ENCODE measurements at places on chromosomes 13 and 19. TPM values are rescaled to one million over a fixed set of nuclear protein-coding genes. Genes with fewer than 3 reads are reported as not detected.

MEIS3 gene
- total RNA-seq = 10.2 TPM

GRCh38 chr19:55304980-55305379 lies 20.2 kb downstream of the TMEM150B start:
- peaks cover 8% of the 10 kb centered on the region for H3K4me1 ChIP-seq
- no peak overlapping the region for H3K27ac ChIP-seq
- peaks cover 14% of the 10 kb centered on the region for H3K36me3 ChIP-seq
- H3K4me3 ChIP-seq = no peak overlapping the region
- DNase-seq = no peak

MCOLN1 gene
- total RNA-seq = 65.3 TPM

DNA sequence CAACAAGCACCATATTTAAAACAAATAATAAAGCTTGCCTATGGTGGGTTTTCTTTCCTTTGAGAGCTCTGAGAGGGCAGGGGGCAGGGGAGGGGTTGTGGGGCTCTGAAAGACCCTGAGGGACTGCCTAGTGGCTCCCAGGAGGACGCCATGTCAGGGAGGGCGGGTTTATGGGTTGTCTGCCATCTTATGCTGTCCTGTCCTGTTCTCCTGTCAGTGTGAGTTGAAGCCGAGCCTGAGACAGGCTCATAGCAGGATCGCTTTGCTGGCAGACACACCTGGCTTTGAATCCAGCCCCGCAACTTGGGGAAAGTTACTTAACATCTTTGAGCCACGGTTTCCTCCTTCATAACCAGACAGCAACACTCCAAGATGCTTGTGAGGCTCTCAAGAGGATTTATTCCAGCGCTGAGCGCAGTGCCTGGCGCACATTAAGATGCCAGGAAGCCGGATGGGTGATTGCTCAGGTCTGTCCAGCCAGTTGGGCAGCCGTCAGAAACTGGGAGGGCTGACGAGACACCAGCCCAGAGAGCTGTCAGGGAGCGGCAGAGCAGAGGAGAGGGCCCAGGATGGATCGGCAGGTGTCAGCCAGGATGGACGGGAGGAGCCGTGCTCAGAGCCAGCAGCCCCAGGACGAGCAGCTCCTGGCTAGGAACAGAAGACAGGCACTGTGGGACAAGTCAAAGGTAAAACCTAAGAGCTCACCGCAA lies 36.8 kb upstream of the C1QTNF9 start:
- no peaks in the 10 kb centered on the region for H3K27me3 ChIP-seq
- H3K27ac ChIP-seq = peak overlapping the region; percentile 96
- DNase-seq = no peak
- H3K4me1 ChIP-seq = peaks cover 52% of the 10 kb centered on the region
- no peak overlapping the region for H3K4me3 ChIP-seq

LRRC4B gene
- total RNA-seq = 2.5 TPM

- no peaks in the 10 kb centered on the region for H3K4me1 ChIP-seq
- H3K4me3 ChIP-seq = no peak overlapping the region
- H3K27me3 ChIP-seq = no peaks in the 10 kb centered on the region
- no peaks in the 10 kb centered on the region for H3K36me3 ChIP-seq
Observed at GRCh38 chr13:50376895-50377575, 361.8 kb downstream of the KCNRG start.

ZNF784 gene
- total RNA-seq = 6.3 TPM

DNA sequence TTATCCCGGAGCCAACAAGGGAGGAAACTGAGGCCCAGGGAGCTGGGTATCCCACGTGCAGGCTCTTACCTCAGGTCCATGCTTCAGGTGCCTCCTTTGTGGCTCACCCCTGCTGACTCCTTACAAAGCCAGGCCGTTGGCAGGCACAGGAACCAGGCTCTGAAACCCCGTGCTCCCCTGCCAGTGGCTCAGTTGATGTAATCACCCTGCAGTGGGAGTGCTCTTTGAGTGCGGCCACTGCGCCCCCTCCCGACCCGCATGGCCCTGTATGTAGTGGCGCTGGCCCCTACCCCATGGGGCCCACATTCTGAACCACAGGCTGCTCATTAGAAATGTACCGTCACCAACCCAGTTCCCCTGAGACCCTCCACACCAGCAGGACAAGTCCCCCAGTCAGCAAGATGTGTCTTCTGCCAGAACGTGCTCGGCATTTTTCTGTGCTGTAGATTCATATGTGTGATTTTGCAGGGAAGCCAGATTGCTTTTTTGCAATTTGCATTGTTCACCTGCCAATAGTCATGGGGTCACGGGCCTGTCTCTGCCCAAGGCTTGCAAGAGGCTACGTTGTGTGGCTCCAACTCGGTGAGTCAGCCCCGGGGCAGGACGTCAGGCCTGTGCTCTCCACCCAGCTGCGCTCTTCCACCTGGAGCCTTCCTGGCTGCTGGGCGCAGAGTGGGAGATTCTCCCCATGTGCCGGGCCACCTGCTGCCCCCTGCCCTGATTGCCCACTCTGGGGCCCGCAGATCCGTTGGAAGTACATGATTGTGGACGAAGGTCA lies 60.3 kb downstream of the SMARCA4 start:
- peaks cover 12% of the 10 kb centered on the region for H3K4me1 ChIP-seq

- peaks cover 3% of the 10 kb centered on the region for H3K4me1 ChIP-seq
- H3K36me3 ChIP-seq = peaks cover 15% of the 10 kb centered on the region
- no peak overlapping the region for H3K4me3 ChIP-seq
- H3K27me3 ChIP-seq = no peaks in the 10 kb centered on the region
- H3K27ac ChIP-seq = peak overlapping the region; percentile 79
Observed at GRCh38 chr19:4053423-4054324, 13.0 kb downstream of the ZBTB7A start.

DNA sequence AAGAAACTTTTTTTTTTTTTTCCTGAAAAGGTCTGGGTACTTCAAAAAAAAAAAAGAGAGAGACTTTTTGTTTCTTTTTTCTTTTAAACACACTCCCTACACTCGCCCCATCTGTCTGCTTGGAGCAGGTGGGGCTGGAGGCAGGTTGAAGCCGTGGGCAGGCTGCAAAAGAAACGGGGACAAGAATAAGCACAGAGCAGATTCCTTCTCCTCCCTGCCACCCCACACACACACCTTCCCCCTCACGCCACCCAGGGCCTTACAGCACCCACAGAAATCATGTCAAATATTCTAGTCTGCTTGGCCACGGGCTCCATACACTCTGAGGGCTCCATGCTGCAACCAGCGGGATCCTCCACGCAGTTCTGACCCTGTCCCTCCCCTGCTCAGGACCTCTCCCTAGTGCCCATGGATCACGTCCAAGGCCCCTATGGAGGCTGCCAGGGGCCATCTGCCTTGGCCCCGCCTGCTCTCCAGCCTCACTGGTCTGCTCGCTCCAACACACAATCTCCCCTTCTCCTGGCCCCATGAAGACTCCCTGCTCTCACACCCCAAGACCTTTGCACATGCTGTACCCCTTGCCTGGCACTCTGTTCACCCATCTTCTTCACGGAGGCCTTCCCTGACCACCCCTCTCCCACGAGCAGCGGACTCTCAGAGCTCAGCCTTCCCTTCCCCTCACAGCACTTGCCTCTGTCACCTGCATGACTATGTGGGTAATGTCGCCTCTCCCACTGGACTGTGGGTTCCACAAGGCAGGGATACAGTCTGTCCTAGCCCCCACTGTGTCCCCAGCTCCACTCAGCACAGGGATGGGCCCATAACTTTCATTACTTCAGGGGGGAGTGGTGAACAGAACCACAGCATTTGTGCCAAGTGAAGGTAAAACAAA lies 11.4 kb downstream of the AKT2 start:
- no peak overlapping the region for H3K4me3 ChIP-seq
- no peak for DNase-seq
- H3K4me1 ChIP-seq = peaks cover 11% of the 10 kb centered on the region
- H3K27me3 ChIP-seq = no peaks in the 10 kb centered on the region
- H3K27ac ChIP-seq = no peak overlapping the region
- H3K36me3 ChIP-seq = no peaks in the 10 kb centered on the region

LTBP4 gene
- total RNA-seq = 290 TPM

CCDC70 gene
- not detected for total RNA-seq

- H3K4me1 ChIP-seq = no peaks in the 10 kb centered on the region
- no peaks in the 10 kb centered on the region for H3K36me3 ChIP-seq
- no peaks in the 10 kb centered on the region for H3K27me3 ChIP-seq
- no peak overlapping the region for H3K27ac ChIP-seq
- H3K4me3 ChIP-seq = no peak overlapping the region
Observed at GRCh38 chr13:30178976-30179375, 128.4 kb downstream of the KATNAL1 start.

GRCh38 chr19:36773223-36773579 lies 594 bp upstream of the ZNF850 start:
- no peak for DNase-seq
- peaks cover 13% of the 10 kb centered on the region for H3K36me3 ChIP-seq
- H3K4me1 ChIP-seq = no peaks in the 10 kb centered on the region

DNA sequence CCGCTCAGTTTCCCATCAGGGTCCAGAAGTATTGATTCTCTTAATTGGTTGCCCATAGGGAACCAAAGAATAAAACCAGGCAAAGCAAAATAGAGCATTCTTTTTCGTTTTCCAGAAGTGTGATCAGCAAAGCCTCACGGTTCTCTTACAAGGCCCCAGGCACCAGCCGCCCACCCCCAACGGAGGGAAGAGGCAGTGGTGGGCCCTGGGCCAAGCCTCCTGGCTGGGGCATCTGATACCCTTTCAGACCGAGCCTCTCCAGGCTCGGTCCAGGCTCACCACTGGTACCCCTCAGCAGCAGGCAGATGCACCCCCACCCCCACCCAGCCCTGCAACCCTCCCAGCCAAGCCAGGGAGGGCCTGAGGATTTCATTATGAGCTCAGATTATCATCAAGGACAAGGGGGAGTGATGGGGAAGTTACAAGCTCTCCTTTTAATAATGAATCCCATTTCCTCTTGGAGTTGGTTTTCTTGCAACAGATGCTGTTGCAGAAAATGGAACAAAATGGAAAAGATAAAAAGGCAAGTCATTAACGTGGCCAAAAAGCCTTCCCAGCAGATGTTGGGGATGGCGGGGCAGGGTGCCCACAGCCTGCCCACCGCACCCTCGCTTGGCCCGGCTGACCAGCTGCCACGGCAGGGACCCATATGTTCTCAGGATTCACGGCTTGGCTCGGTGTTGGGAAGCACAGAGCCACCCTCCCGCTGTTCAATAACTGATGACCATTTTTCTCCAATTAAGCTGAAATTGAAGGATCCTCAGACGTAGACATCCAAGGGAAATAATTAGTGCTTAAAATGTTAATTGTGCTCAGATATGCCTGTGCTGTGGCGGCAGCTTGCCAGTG lies 45.9 kb upstream of the KCTD15 start:
- DNase-seq = no peak
- H3K4me3 ChIP-seq = no peak overlapping the region
- H3K27me3 ChIP-seq = peaks cover 3% of the 10 kb centered on the region
- no peak overlapping the region for H3K27ac ChIP-seq

DNA sequence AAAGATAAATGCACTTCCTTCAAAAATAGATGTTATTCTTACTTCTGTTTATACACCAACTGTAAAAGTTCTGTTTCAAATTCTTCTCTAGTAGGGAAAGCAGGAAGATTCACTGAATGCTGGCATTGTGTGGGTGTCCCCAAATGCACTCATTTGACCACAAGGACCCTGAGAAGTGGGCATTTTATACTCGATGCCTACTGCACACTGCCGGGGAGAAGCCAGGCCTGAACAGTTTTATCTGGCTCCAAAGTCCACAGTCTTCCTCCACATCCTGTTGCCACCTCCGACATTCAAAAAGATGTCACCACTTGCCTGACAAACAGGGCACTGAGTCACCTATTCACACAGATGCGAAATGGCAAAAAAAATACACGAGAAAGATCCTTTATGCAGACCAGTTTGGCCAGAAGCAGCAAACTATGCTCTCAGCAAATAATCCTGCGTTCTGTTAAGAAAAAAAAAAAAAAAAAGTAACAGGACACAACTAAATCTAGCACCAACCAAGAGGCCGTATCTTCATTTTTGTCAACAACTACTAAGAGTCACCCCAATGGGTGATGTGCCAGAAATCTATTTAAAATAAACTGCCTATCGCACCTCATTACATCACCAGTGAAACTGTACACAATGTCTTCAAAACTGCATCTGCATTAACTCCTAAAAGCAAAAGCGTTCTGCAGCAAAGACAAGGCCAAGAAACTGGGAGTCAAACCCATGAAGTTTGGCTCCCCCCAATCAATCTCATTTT lies 6.2 kb downstream of the ZC3H4 start:
- no peak overlapping the region for H3K4me3 ChIP-seq
- H3K27ac ChIP-seq = peak overlapping the region; percentile 79
- H3K36me3 ChIP-seq = no peaks in the 10 kb centered on the region
- H3K27me3 ChIP-seq = no peaks in the 10 kb centered on the region
- peaks cover 3% of the 10 kb centered on the region for H3K4me1 ChIP-seq

GRCh38 chr19:2528675-2529101 lies 52.8 kb downstream of the GADD45B start:
- no peak for DNase-seq
- H3K27me3 ChIP-seq = no peaks in the 10 kb centered on the region
- no peak overlapping the region for H3K4me3 ChIP-seq
- H3K27ac ChIP-seq = no peak overlapping the region

GRCh38 chr13:93559718-93560117 lies 333.1 kb downstream of the GPC6 start:
- H3K27me3 ChIP-seq = no peaks in the 10 kb centered on the region
- H3K4me1 ChIP-seq = no peaks in the 10 kb centered on the region
- no peak overlapping the region for H3K4me3 ChIP-seq
- no peak for DNase-seq

HIF3A gene
- total RNA-seq = 85.5 TPM

GRCh38 chr19:7442423-7442822 lies 46.4 kb downstream of the PEX11G start:
- H3K4me3 ChIP-seq = no peak overlapping the region
- no peak overlapping the region for H3K27ac ChIP-seq
- DNase-seq = peak; percentile 19
- H3K36me3 ChIP-seq = peaks cover 46% of the 10 kb centered on the region
- H3K4me1 ChIP-seq = no peaks in the 10 kb centered on the region

CYP2F1 gene
- 16.4 TPM for total RNA-seq

GRCh38 chr13:87666831-87667230 lies 4.3 kb upstream of the SLITRK5 start:
- no peaks in the 10 kb centered on the region for H3K4me1 ChIP-seq
- DNase-seq = peak; percentile 63
- H3K4me3 ChIP-seq = no peak overlapping the region
- H3K27ac ChIP-seq = no peak overlapping the region
- no peaks in the 10 kb centered on the region for H3K36me3 ChIP-seq

SOX1 gene
- not detected for total RNA-seq

- no peaks in the 10 kb centered on the region for H3K4me1 ChIP-seq
- H3K27me3 ChIP-seq = no peaks in the 10 kb centered on the region
- no peaks in the 10 kb centered on the region for H3K36me3 ChIP-seq
- H3K4me3 ChIP-seq = no peak overlapping the region
Observed at GRCh38 chr13:20301403-20302071, 69.4 kb upstream of the GJB6 start.

GRCh38 chr19:30423481-30423880 lies 51.3 kb downstream of the ZNF536 start:
- no peak overlapping the region for H3K27ac ChIP-seq
- H3K4me1 ChIP-seq = no peaks in the 10 kb centered on the region
- no peak for DNase-seq
- no peak overlapping the region for H3K4me3 ChIP-seq
- H3K36me3 ChIP-seq = no peaks in the 10 kb centered on the region

Measured in lung (tissue), 17 donors.